NCI-H226 (cell line): ENCODE measurements at places on chromosomes 3 and 15.

- DNase-seq, result no peak
Measured at GRCh38 chr3:61929617-61930016, 368.2 kb downstream of the PTPRG start.

DNA sequence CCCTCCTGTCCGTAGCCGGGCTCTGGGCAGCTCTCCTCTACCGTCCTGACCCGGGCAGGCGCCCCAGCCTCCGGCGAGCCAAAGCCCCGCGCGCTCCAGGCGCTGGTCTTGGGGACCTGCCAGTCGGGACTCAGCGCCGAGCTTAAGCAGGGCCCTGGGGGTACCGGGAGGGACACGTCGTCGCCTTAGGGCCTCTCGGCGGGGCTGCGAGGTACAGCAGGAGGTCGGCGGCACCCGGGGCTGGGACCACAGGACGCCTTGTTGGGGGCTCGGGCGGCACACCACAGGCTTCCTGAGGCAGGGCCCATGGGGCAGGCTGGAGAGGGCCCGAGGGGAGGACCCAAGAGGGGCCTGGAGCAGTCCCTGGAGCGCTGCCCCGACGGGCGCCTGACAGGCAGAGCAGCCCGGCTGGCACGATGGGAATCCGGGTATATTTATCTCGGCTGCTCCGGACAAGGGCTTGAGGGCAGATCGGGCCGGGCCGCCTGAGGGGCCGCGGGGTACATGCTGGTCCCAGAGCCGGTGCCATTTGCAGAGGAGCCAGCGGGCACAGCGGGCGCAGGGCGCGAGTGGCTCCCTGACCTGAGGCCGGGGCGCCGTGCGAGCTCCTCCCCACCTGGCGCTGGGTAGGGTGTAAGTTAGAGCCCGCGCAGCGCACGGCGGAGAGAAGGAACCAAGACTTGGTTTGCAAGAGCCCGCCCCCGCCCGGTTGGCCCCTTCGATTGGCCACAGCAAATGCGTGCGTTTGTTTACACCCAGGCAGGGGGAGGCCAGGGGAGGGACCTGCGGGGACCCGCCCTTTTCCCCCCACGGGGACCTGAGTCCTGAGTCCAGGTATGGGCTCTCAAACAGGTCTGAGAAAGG, 574 bp downstream of the SLC38A3 start:
- DNase-seq, result no peak

DNA sequence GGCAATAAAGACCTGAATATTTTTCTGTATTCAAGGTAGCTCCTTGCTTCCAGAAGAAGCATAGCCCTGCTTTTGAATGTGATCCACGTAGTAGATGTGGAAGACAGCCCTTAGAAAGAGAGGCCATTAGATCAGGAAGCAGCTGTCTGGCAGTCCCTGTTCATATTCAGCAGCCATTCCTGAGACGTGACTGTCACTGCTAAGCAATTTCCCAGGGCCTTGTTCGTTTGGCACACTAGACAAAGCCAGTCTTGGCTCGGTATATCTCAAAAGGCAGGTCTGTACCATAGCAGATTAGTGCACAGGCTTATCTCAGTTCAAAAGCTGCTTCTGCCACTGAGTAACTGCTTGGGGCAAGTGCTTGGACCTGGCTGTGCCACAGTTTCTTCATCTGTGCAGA, 287.8 kb upstream of the MCTP2 start:
- DNase-seq, result no peak

GRCh38 chr15:39746714-39747276, 35.8 kb downstream of the FSIP1 start:
- DNase-seq, result no peak

DNA sequence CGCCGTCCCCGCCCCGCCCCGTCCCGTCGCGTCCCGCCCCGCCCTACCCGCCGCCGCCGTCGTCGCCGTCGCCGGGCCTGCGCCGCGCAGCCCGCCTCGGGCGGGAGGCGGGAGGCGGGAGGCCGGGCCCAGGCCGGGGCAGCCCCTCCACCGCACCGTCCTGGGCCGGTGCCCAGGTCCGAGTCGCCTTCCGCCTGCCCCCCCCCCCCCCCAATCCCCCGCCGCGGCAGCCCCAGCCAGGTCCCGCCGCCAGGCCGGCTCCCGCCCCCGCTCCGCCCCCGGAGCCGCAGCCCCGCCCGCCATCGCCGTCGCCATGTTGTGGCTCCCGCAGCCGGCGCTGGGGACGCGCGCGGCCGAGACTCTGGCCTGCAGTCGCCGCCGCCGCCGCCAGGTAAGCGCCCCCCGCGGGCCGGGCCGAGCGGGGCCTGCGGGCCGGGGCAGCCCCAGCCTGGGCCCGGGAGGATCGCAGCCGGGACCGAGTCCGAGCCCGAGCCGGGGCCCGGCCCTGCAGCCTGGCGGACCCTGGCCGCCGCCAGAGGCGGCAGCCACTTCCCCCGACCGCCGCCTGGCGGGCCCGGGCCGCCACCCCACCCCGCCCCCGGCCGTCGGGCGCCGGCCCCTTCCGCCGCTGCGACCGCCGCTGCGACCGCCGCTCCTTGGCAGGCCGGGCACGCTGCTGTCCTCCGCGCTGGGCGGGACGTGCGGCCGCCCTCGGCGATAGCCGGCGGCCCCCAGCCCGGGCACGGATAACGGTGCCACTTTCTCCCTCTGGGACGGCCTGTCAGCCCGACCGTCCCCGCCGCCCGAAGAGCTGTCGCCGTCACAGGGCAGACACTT, at the start of gene ZNF592:
TSS of gene ZNF592 (plus strand) at position 319 of the 837 bp plus-strand sequence. CDS start 34,084 bp downstream, outside the sequence.
- peak; percentile 78 for DNase-seq

- peak; percentile 19 for DNase-seq
Measured at GRCh38 chr3:69032142-69032541, 18.7 kb upstream of the EOGT start.

GRCh38 chr3:193987186-193987585, 148.8 kb upstream of the HES1 start:
- DNase-seq, result no peak
